ENCODE measurements at places on chromosomes 7 and 10.

GRCh38 chr7:140653319-140654108 is 12.9 kb upstream of the DENND2A start:
- peak; percentile 66 for DNase-seq

- DNase-seq: no peak
Measured at GRCh38 chr10:71045204-71045809, 156.9 kb upstream of the PCBD1 start.

DNA sequence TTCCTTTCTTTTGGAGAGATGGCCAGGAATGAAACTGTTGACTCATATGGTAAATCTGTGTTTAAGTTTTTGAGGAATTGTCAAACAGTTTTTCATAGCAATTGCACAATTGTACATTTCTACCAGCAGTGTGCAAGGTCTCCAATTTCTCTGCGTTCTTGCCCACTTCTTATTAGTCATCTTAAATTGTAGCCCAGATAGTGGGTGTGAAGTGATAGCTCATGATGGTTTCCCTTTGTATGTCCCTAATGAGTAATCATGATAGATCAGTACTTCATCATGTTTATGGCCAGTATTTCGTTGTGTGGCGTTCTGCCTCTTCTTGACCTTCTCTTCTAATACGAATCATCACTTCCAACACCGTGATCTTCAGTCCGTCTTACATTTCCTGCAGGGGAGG is 136.3 kb downstream of the DOCK1 start:
- no peak for DNase-seq

- DNase-seq: no peak
Measured at GRCh38 chr10:21926949-21927348, 76.6 kb downstream of the DNAJC1 start.

GRCh38 chr10:121873236-121873635 is 54.6 kb downstream of the ATE1 start:
- DNase-seq: no peak

DNA sequence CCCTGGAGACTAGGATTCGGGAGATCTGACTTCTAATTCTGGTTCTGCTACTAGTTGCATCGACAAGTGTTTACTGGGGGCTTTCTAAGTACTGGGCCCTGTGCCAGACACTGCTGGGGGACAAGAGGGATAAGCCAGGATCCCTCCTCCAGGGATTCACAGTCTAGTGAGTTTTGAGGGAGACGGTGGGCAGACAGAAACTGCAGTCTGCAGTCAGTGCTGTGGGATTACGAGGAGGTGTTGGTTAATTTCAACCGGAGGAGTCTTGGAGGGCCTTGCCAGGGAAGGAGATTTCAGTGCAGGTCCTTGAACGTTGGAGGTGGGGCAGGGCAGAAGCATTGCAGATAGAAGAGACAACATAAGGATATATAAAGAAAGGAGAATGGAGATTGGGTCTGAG is 3.5 kb upstream of the KCNH2 start:
- no peak for DNase-seq

DNA sequence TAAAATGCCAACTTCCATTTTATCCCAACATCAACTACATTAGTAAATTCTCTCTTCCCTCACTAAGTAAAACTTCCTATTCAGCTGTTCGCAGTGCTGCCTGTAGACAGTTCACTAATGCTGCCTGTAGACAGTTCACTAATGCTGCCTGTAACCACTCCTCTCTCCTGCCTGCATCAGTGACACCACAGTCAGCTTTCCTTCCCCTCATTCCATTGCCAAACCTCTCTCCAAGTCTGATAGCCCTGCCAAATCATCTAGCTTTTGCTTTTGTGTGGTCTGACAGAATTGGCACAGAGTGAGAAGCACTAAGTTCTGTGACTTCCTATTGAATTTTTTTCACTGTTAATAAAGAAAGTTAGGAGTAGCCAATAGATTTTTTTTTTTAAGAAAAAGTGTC is 43.0 kb upstream of the MACC1 start:
- no peak for DNase-seq

DNA sequence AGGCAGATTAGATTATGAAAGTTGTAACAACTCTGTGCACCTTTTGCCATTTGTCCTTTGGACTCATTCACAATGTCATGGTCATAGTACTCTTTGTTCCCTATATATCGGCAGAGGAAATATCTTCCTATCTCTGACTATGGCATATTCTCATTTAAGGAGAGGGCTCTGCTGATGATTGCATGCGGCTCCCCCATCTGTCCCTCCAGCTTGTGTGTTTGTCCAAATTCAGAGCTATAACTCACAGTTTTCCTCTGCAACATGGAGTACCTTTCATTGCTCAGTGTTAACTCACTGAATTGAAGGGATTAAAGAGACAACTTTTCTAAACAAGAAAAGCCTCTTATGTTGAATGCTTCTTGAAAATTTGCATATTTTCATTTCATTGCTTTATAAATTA is 145.5 kb downstream of the OTUD1 start:
- DNase-seq: no peak

- DNase-seq: no peak
Measured at GRCh38 chr10:131134001-131134576, 177.4 kb downstream of the TCERG1L start.

DNA sequence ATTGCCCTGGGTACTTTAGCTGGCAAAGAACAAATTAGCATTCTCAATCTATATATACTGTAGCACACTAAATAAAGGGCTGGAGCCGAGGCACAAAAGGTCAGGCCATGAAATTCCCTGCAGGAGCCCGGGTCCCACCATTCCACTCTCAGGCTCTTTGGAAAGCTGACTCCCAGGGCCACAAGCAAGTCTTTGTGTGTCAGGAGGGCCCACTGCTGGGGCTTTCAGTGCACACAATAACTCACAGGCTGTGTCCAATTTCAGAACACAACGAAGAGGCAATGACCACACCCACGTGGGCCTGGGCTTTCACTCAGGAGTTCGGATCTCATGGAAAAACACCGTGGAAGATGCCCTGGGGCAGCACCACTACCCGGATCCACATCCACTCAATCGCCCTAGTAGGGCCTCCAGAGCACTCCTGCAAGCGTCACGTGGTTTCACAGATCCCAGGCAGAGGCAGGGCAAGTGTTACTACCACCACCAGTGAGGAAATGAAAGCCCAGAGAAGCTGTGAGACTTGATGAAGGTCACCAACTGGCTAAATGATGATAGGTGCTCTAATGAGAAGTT is 60.3 kb downstream of the COBL start:
- no peak for DNase-seq

DNA sequence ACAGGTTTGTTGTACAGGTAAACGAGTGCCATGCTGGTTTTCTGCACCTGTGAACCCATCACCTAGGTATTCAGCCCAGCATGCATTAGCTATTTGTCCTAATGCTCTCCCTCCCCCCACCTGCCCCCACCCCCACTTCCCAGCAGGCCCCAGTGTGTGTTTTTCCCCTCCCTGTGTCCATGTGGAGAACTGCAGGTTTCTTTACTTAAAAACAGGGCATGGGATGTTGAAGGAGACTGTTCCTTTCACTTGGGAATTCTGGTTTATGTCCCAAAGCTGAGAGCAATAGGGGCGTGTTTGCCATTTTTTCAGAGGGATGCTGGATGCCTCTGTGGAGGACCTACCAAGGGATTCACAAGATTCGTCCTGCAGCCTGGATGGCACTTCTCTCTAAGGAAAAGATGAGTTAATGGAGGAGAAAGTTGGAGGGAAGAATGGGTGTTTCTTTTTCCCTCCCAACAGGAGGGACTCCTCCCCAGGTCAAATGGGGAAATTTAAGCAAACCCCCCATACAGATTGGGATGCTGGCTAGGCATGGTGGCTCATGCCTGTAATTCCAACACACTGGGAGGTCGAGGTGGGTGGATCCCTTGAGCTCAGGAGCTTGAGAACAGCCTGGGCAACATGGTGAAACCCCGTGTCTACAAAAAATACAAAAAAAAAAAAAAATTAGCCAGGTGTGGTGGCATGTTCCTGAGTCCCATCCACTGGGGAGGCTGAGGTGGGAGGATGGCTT is 136.0 kb downstream of the GALNT17 start:
- no peak for DNase-seq

DNA sequence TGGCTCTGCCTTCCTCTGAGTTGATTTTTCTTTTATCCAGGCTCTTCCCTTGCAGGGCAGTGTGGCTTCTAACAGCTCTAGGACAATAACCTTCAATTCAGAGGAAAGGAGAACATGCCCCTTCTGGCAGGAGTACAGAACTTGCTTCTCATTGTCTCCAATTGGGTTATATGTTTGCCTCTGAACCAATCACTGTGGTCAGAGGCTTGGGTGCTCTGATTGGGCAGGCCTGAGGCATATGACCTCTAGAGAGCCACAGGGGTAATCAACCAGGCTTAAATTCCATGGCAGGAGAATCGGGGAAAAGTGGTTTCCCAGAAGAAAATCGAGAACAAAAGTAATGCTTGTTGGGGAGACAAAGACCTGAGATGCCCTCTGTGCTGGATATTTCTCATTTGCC is 240.0 kb downstream of the REEP3 start:
- DNase-seq: no peak

- DNase-seq: no peak
Measured at GRCh38 chr7:47624689-47625088, 42.8 kb upstream of the TNS3 start.

DNA sequence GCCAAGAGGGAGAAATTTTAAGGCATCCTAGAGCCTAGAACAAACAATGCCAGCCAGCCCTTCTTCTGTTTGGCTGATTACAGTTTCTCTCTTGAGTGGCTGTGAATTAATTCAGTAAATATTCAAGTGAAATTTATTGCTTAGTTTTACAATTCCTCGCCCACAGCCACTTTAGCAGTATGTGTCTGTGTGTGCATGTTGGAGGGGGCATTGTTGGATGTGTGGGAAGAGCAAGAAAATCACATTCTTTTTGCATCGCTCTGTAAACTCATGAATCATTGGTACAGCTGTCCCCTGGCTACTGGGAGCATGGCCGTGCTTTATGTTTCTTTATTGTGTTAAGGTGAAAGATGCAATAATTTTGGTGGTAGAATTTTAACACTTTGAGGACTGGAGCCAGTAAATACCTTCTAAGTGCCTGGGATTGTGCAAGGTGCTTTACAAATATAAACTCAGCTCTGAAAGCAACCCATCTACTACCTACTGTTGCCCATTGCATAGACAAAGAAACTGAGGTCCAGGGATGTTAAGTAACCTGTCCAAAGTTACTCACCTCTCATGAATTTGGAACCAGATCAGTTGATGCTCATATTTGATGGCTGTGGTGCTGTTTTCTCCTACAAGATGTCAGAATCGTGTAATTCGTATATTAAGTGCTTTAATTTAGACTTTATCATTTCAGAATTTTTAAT is 89.9 kb upstream of the BTBD16 start:
- no peak for DNase-seq

DNA sequence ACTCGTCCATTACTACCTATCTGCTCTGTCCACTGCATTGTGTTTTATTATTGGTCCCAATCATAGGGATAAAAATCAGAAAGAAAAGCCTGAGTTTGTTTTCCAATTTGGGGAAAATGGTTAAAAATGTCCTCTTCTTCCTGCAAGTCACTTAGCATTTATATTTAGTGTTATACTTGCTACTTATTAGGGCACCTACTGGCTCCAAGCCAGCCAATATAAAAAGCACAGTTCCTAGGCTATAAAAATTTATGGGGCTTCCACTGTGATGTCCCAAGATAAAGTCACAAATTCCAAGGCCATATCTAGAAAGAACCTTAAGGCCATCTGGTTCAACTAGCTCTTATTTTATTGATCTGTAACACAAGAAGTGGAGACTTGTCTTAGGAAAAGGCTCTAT is 3.2 kb downstream of the SLC35B4 start:
- DNase-seq: no peak

DNA sequence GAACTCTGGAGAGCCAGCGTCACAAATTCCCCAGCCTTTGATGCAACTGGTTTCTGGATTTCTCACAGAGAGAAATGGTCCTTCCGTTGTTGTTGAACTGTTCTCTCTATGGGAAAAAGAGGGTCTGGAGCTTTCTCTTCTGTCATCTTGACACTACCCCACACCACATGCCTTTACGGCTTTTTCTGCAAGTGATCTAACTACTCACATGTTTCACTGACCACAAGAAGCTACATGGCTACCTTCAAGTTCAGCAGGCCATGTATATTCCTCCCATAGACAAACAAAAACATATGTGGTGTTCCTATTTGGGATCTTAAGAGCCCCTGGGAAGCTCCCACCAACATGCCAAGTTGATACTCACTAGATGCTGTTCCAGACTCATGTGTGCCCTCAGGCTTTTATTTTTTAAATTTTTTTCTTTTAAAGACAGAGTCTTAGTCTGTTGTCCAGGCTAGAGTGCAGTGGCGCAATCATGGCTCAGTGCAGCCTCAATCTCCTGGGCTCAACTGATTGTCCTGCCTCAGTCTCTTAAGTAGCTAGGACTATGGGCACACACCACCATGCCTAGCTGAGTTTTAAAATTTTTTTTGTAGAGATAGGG is 72.0 kb downstream of the RNF216 start:
- DNase-seq: no peak

GRCh38 chr10:78471326-78471722 is 437.7 kb downstream of the RPS24 start:
- no peak for DNase-seq

DNA sequence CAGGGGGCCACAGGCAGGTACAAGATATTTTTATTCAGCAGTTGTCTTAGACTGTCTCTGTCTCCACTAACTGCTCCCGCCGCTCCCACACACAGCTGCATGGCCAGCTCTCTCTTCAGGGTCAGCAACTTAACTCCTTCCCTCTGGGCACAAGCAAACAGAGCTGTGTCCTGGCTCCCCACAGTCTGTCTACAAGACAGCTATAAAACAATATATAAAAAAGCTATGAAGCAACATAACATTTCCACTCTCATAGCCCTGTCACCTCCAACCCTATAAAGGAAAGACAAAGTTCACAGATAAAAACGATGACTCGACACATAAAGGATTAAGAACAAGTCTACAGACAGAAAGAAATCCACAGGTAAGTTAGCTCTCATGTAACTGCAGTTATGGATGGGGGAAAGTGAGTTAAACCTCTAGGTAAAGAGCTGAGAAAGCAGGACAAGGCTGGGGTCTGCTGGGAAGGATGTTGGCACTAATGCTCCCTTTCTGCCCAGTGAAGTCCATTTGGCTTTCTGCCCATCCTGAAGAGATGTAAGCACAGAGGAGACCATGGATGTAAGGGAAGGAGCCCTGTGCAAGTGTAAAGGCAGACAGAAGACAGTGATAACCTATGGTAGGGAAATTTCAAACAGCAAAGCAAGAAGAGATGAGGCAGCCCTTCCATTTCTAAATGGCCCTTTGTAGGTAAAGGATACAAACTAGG is 27.0 kb downstream of the RAPGEF5 start:
- DNase-seq: no peak

DNA sequence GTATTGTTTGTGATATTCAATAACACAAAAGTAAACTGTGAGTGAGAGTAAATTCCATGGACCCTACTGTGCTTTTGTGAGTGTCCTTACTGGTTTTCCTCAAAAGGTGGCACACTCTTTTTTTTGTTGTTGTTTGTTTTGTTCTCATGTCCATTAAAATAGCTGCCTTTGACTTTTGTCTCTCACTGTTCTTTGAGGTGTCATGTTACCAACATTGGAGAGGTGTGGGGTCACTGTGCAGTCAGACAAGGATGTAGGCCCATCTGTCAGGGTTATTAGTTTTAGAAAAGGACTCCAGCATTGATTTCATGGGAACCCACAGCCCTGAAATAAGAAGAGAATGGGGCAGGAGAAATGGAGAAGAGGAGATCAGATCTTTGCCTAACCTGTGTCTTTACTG is 383.1 kb downstream of the SORCS3 start:
- DNase-seq: no peak

Measured in WTC11 (cell line).